ENCODE measurements at places on chromosomes 5 and 9. TPM values are rescaled to one million over a fixed set of nuclear protein-coding genes. Genes with fewer than 3 reads are reported as not detected.

ELP1 gene
- total RNA-seq: 25.7 TPM

KCNIP1 gene
- total RNA-seq: 12.6 TPM

TXNDC8 gene
- total RNA-seq: not detected

OMD gene
- 31.1 TPM for total RNA-seq

PCDHA8 gene
- total RNA-seq: 1.9 TPM

SLC36A2 gene
- total RNA-seq: not detected

STXBP1 gene
- total RNA-seq: 46.5 TPM

SPINK5 gene
- 4.1 TPM for total RNA-seq

MAMDC2 gene
- total RNA-seq: 11.3 TPM

PCDHGA5 gene
- total RNA-seq: 0.16 TPM

GNE gene
- 16.9 TPM for total RNA-seq

CYLC2 gene
- total RNA-seq: not detected

SLU7 gene
- total RNA-seq: 34.8 TPM

UTP15 gene
- total RNA-seq: 16.7 TPM

ZNG1F gene
- 8.4 TPM for total RNA-seq

FOXD4L3 gene
- total RNA-seq: not detected

TTC23L gene
- total RNA-seq: 0.59 TPM

ALDH1B1 gene
- total RNA-seq: 10.7 TPM

IFNA2 gene
- not detected for total RNA-seq

SKIC3 gene
- 115 TPM for total RNA-seq

ACTL7A gene
- not detected for total RNA-seq

SLC25A2 gene
- total RNA-seq: 0.81 TPM

MOCS2 gene
- total RNA-seq: 31.7 TPM

DDX4 gene
- not detected for total RNA-seq

NR5A1 gene
- total RNA-seq: not detected

CDC25C gene
- 1.9 TPM for total RNA-seq

LECT2 gene
- total RNA-seq: not detected

SLC36A3 gene
- not detected for total RNA-seq

SH3PXD2B gene
- 114 TPM for total RNA-seq

TRIP13 gene
- 6.9 TPM for total RNA-seq

AGXT2 gene
- total RNA-seq: not detected

GPSM1 gene
- 32.5 TPM for total RNA-seq

SNX18 gene
- total RNA-seq: 27.3 TPM

ZSWIM6 gene
- 20.7 TPM for total RNA-seq

PCDHB7 gene
- total RNA-seq: 1.2 TPM

OR1J2 gene
- not detected for total RNA-seq

Measured in osteocyte (in vitro differentiated cells).